ENCODE measurements at places on chromosomes 1 and 21.

- DNase-seq, result no peak
Measured at GRCh38 chr1:229203030-229203751, 67.7 kb upstream of the RAB4A start.

GRCh38 chr1:75952016-75952415 is 19.8 kb upstream of the ASB17 start:
- DNase-seq, result no peak

GRCh38 chr21:17189963-17190362 is 322.9 kb upstream of the CXADR start:
- no peak for DNase-seq

- DNase-seq, result no peak
Measured at GRCh38 chr1:217896490-217896889, 265.3 kb downstream of the SPATA17 start.

GRCh38 chr21:45109831-45110492 is 35.6 kb downstream of the ADARB1 start:
- DNase-seq, result peak; percentile 19

DNA sequence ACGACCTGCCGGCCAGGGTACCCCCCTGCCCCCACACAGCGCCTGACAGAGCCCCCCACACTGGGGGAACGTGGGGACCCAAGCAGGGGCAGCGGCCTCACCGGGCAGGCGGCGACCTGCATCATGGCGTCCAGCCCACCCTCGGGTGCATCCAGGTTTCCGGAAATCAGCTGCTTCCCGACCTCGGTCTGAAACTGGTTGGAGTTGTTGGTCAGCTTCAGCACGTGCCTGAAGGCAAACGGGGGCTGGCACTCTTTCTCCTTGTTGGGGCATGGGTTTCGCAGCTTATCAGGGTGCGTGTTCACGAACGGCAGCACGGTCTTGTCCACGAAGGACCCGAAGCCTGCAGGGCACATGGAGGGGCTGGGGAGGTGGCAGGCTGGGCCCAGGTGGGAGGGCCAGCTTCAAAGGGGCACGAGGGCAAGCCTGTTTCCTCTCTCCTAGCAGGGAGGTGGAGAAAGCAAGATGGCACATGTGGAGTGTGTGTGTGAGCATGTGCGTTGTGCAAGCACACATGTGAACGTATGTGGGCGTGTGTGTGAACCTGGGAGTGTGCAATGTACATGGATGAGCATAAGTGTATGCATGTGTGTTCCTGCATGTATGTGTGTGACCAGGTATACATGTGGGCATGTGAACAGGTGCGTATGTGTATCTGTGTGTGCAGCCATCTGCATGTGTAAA is 19.2 kb downstream of the ITGB2 start:
- no peak for DNase-seq

GRCh38 chr1:23473037-23473800 is 10.8 kb downstream of the ASAP3 start:
- no peak for DNase-seq

- DNase-seq, result no peak
Measured at GRCh38 chr1:211642870-211643269, 32.6 kb downstream of the NEK2 start.

DNA sequence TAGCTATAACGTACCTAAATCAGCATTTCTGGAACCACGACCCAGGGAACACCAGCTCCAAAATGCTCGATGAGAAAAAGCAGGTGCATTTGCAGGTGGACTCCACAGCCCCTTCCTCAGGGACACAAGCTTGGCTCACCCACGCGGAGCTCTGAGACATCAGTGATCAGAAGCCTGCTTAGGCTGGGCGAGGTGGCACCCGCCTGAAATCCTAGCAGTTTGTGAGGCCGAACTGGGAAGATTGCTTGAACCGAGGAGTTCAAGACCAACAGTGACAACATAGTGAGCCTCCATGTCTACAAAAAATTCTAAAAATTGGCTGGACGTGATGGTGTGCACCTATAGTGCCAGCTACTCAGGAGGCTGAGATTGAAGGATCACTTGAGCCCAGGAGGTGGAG is 2.5 kb upstream of the TSPEAR start:
- no peak for DNase-seq

DNA sequence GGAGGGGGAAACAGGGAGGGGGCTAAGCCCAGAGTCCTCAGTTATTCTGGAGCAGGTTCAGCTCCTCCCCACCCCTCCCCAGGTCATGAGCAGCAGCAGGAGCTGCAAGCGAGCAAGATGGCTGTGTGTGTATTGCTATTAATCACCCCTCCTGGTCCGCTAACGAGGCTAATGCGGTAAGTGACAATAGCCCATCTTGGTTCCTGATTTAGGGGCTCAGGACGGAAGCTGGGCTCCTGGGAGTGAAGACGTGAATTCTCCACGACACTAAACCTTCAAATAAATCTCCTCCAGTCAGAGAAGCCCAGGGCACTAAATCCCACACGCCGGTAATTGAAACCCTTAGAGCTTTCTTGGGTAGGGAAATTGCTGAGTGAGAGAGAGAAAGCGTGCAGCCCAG is 76.1 kb downstream of the TMEM53 start:
- DNase-seq, result no peak

- DNase-seq, result no peak
Measured at GRCh38 chr1:2934642-2935081, 86.6 kb upstream of the ACTRT2 start.

All from stimulated activated CD4-positive, alpha-beta T cell treated with anti-CD3 and anti-CD28 coated beads, Interleukin-4, amount 100 ng/mL, for 1 hour (primary cell).